A549 treated with Hydrocortisone at 1 μM for 4 hours (cell line): ENCODE measurements at places on chromosomes 16 and 17. TPM values are rescaled to one million over a fixed set of nuclear protein-coding genes. Genes with fewer than 3 reads are reported as not detected.

Gene SLC7A6
- 30.2 to 39.3 TPM (median 32.9 TPM) in 5 replicates for total RNA-seq

Gene TBC1D3
- total RNA-seq: not detected in 5 replicates

Gene RNF222
- total RNA-seq: not detected in 5 replicates

Gene KRTAP4-1
- total RNA-seq: 0.10 to 0.29 TPM (median 0.16 TPM) in 3 of 5 replicates, not detected in the others

Gene ATF7IP2
- total RNA-seq: 9.9 to 12.4 TPM (median 10.6 TPM) in 5 replicates

Gene TLCD3A
- 54.9 to 60.6 TPM (median 58.7 TPM) in 5 replicates for total RNA-seq

Gene ZNF629
- 16.2 to 21.3 TPM (median 17.3 TPM) in 5 replicates for total RNA-seq

Gene ASIC2
- 1.5 to 2.0 TPM (median 1.7 TPM) in 5 replicates for total RNA-seq

Gene ANKRD40CL
- total RNA-seq: not detected in 5 replicates

Gene YBX2
- total RNA-seq: 0.43 to 0.55 TPM (median 0.44 TPM) in 5 replicates

Gene AXIN1
- 27.8 to 33.2 TPM (median 30.5 TPM) in 5 replicates for total RNA-seq

Gene OTOP3
- not detected in 5 replicates for total RNA-seq

Gene ABCA6
- 0.03 to 0.16 TPM in 2 of 5 replicates, not detected in the others for total RNA-seq

Gene CA5A
- total RNA-seq: not detected in 5 replicates

Gene SYT17
- total RNA-seq: 9.9 to 13.8 TPM (median 12.6 TPM) in 5 replicates

Gene LPCAT2
- total RNA-seq: 4.5 to 7.0 TPM (median 5.3 TPM) in 5 replicates

Gene TOP2A
- total RNA-seq: 183 to 274 TPM (median 213 TPM) in 5 replicates

Gene CEP131
- 6.4 to 8.5 TPM (median 7.8 TPM) in 5 replicates for total RNA-seq

Gene WFIKKN1
- total RNA-seq: 0.10 to 0.23 TPM (median 0.18 TPM) in 5 replicates

Gene ZP2
- not detected in 5 replicates for total RNA-seq

Gene OR2C1
- not detected in 5 replicates for total RNA-seq

Gene ALDH3A1
- total RNA-seq: 766 to 1,130 TPM (median 782 TPM) in 5 replicates

Gene C1QTNF8
- 0.08 TPM in 1 of 5 replicates, not detected in the others for total RNA-seq

Gene PTGES3L
- 0.95 to 1.4 TPM (median 1.1 TPM) in 5 replicates for total RNA-seq

Gene KCNH6
- total RNA-seq: not detected in 5 replicates

Gene CHST5
- 0.16 to 0.35 TPM (median 0.29 TPM) in 3 of 5 replicates, not detected in the others for total RNA-seq

Gene KRT12
- not detected in 5 replicates for total RNA-seq

Gene VAT1L
- 0.03 to 0.07 TPM in 2 of 5 replicates, not detected in the others for total RNA-seq

Gene SSTR5
- total RNA-seq: 0.38 to 0.74 TPM (median 0.59 TPM) in 5 replicates

Gene RUNDC3A
- total RNA-seq: 0.48 to 1.2 TPM (median 0.81 TPM) in 5 replicates

Gene KRTAP3-1
- total RNA-seq: 0.24 TPM in 1 of 5 replicates, not detected in the others

Gene ABCC6
- total RNA-seq: 0.92 to 1.4 TPM (median 1.2 TPM) in 5 replicates

Gene PRR29
- total RNA-seq: 0.46 to 0.89 TPM (median 0.53 TPM) in 5 replicates

Gene CDT1
- total RNA-seq: 27.4 to 32.2 TPM (median 30.6 TPM) in 5 replicates

Gene CALB2
- total RNA-seq: 4.0 to 7.1 TPM (median 5.1 TPM) in 5 replicates

Gene KIFC3
- total RNA-seq: 115 to 142 TPM (median 135 TPM) in 5 replicates

Gene MT4
- not detected in 5 replicates for total RNA-seq

Gene GPR142
- not detected in 5 replicates for total RNA-seq

Gene CNGB1
- total RNA-seq: 0.06 to 0.18 TPM (median 0.09 TPM) in 5 replicates

Gene BRCA1
- total RNA-seq: 22.1 to 36.5 TPM (median 24.7 TPM) in 5 replicates

Gene TMEM114
- not detected in 5 replicates for total RNA-seq
